ENCODE measurements at places on chromosomes 2 and 18. TPM values are rescaled to one million over a fixed set of nuclear protein-coding genes. Genes with fewer than 3 reads are reported as not detected.
A peak's percentile ranks its signal among the peaks of the same experiment; 100 is the strongest.

DNA sequence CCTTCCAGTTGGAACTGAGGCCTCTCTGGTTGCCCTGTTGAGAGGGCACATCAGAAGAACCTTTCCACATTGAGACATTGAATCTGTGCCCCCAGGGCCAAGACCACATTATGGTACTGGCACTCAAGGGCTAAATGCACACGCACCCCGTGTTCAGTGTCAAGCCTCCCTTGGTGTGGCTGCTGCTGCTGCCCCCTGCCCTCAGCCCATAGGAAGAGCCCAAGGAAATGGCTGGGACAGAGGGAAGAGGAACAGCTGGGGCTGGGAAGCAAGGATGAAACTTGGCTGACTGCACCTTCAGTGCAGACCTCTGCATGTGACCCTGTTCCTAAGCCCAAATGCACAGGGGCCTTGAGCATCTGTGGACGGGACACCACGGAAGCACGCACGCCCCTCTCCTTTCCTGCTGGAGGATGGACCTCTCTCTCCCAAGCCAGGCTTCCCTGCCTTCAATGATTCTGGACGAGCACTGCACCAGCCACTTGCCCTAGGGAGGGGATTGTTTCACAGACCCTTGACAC is 40.2 kb downstream of the NIFK start:
- peaks cover 5% of the 10 kb centered on the region for H3K4me1 ChIP-seq
- no peaks in the 10 kb centered on the region for H3K36me3 ChIP-seq
- no peak overlapping the region for H3K27ac ChIP-seq
- no peak overlapping the region for H3K4me3 ChIP-seq
- no peaks in the 10 kb centered on the region for H3K27me3 ChIP-seq
- DNase-seq: no peak

GRCh38 chr2:19022334-19022733 is 336.1 kb downstream of the OSR1 start:
- no peak for DNase-seq
- H3K36me3 ChIP-seq: no peaks in the 10 kb centered on the region
- H3K27ac ChIP-seq: no peak overlapping the region
- H3K4me1 ChIP-seq: no peaks in the 10 kb centered on the region
- H3K27me3 ChIP-seq: no peaks in the 10 kb centered on the region
- H3K4me3 ChIP-seq: no peak overlapping the region

Gene CROCC2
- 0.13 TPM for polyA plus RNA-seq

- no peaks in the 10 kb centered on the region for H3K4me1 ChIP-seq
- H3K4me3 ChIP-seq: no peak overlapping the region
- H3K36me3 ChIP-seq: no peaks in the 10 kb centered on the region
- H3K27me3 ChIP-seq: no peaks in the 10 kb centered on the region
- H3K27ac ChIP-seq: no peak overlapping the region
Measured at GRCh38 chr2:223001797-223002175, 50.2 kb upstream of the KCNE4 start.

Gene NR4A2
- polyA plus RNA-seq: 5.7 TPM

DNA sequence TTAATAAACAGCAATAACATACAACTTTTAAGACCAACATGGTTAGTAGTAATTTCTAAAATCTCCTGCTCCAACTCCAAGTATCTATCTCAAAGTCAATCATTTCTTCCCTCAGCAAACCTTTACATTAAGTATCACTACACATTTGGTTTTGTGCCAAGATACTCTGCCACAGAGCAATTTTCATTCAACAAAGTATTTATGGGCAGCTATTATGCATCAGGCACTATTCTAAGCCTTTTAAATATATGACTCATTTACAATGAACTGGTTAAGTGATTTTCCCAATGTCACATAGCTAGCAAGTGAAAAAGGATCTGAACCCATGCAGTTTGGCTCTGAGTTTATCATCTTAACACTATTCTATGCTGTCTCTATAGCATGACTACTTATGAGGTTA is 264.3 kb downstream of the NOL4 start:
- H3K4me3 ChIP-seq: no peak overlapping the region
- no peaks in the 10 kb centered on the region for H3K4me1 ChIP-seq
- H3K27ac ChIP-seq: no peak overlapping the region
- no peaks in the 10 kb centered on the region for H3K36me3 ChIP-seq
- no peaks in the 10 kb centered on the region for H3K27me3 ChIP-seq
- DNase-seq: peak; percentile 8

Gene SP140
- not detected for polyA plus RNA-seq

Gene DSC2
- 75.1 TPM for polyA plus RNA-seq

DNA sequence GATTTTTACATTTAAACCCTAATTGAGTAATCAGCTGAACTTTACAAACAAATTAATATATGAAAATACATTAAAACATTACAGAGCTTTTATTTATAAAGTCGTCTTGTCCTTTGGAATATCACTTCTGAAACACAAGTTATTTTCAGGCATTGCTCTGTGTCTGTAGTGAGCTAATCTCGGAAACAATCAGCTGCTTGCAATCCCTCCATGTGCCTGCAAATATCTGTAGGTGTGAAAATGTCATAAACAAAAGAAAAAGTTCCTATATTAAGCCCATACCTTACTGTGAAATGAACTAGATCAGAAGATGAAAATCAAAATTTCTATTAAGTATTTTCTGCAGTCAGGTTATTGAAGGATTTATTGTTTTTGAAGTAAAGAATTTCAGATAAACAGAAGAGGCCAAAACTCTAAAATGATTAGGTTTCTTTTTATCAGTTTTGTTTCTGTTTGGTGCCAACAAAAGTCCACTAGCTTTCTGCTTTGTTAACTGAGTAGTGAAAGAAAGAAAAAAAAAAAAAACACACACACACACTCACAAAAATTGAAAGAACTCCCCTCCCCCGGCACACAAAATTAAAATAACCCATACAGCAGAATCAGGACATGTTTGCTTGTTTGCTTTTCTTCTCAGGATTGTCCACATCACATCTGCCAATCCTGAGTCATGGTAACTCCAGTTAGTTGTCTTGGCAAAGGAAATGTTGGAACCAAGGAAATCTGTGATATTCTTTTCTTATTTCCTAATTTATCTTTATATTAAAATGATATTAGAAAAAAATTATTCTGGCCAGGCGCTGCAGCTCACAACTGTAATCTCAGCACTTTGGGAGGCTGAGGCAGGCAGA is 627.0 kb upstream of the SLC39A10 start:
- no peaks in the 10 kb centered on the region for H3K36me3 ChIP-seq
- H3K4me1 ChIP-seq: no peaks in the 10 kb centered on the region
- no peak overlapping the region for H3K4me3 ChIP-seq
- no peak overlapping the region for H3K27ac ChIP-seq
- H3K27me3 ChIP-seq: no peaks in the 10 kb centered on the region
- DNase-seq: no peak

Gene ASAP2
- polyA plus RNA-seq: 13.0 TPM

Gene ITGA4
- polyA plus RNA-seq: 1.3 TPM

DNA sequence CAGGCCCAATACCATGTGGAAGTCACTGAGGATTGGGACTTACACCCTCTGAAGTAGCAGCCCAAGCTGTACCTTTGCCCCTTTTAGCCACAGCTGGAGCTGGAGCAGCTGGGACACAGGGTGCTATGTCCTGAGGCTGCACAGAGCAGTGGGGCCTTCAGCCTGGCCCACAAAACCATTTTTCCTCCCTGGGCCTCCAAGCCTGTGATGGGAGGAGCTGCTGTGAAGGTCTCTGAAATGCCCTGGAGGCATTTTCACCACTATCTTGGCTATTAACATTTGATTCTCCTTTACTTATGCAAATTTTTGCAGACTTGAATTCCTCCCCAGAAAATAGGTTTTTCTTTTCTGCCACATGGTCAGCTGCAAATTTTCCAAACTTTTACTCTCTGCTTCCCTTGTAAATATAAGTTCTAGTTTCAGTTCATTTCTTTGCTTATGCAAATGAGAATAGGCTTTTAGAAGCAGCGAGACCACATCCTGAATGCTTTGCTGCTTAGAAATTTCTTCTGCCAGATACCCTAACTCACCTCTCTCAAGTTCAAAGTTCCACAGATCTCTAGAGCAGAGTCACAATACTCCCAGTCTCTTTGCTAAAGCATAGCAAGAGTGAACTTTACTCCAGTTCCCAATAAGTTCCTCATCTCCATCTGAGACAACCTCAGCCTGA is 213.8 kb upstream of the MGAT5 start:
- H3K4me1 ChIP-seq: no peaks in the 10 kb centered on the region
- no peak overlapping the region for H3K27ac ChIP-seq
- H3K27me3 ChIP-seq: no peaks in the 10 kb centered on the region
- no peak for DNase-seq

- H3K4me3 ChIP-seq: no peak overlapping the region
- DNase-seq: no peak
- H3K27me3 ChIP-seq: no peaks in the 10 kb centered on the region
- H3K36me3 ChIP-seq: peaks cover 4% of the 10 kb centered on the region
Measured at GRCh38 chr18:47893047-47893446, 37.4 kb downstream of the SMAD2 start.

GRCh38 chr2:154537843-154538450 is 160.5 kb upstream of the KCNJ3 start:
- H3K4me1 ChIP-seq: no peaks in the 10 kb centered on the region
- no peak for DNase-seq
- H3K27me3 ChIP-seq: no peaks in the 10 kb centered on the region
- H3K27ac ChIP-seq: no peak overlapping the region
- no peaks in the 10 kb centered on the region for H3K36me3 ChIP-seq
- no peak overlapping the region for H3K4me3 ChIP-seq

DNA sequence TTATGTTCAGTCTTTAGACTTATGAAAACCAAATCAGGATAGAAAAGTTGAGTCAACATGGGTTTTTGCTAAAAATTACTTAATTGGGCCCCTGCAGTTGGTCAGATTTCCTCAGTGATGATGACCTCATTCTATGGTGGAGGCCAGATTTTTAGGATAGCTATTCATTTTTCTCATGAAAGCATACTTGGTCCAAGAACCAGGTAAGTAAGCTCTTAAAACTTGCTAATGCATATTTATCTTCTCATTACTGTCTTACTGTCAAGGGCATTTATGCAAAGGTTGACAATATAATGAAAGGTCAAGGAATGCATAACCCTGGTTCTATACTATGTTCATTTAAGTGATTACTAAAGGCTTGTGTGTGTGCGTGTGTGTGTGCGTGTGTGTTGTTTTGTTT is 650.6 kb downstream of the SATB2 start:
- H3K27me3 ChIP-seq: no peaks in the 10 kb centered on the region
- no peaks in the 10 kb centered on the region for H3K4me1 ChIP-seq
- no peak overlapping the region for H3K4me3 ChIP-seq

GRCh38 chr2:240024766-240025165 is 376 bp downstream of the NDUFA10 start:
- H3K27me3 ChIP-seq: no peaks in the 10 kb centered on the region
- peak overlapping the region; percentile 73 for H3K4me3 ChIP-seq
- peaks cover 5% of the 10 kb centered on the region for H3K4me1 ChIP-seq
- DNase-seq: peak; percentile 58

DNA sequence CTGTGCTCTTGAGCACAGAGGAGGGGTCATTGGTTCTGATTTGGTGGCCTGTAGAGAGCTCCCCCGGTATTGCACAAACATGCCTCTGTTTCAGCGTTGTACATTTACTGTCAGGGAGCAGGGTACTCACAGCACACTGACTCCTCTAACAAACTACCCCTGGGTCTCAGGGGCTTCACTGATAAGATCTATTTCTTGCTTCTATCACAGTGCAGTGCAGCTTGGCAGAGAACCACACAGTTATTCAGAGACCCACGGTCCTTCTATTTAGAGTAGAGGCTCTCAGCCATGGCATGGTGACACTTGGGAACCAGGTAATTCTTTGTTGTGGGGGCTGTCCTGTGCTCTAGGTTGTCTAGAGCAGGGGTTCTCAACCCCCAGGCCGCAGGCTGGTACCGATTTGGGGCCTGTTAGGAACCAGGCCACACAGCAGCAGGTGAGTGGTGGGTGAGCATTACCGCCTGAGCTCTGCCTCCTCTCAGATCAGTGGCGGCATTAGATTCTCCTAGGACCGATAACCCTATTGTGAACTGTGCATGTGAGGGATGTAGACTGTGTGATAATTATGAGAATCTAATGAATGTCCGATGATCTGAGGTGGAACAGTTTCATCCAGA is 133.4 kb upstream of the MYCN start:
- no peaks in the 10 kb centered on the region for H3K4me1 ChIP-seq
- no peaks in the 10 kb centered on the region for H3K36me3 ChIP-seq

Gene ACMSD
- not detected for polyA plus RNA-seq

DNA sequence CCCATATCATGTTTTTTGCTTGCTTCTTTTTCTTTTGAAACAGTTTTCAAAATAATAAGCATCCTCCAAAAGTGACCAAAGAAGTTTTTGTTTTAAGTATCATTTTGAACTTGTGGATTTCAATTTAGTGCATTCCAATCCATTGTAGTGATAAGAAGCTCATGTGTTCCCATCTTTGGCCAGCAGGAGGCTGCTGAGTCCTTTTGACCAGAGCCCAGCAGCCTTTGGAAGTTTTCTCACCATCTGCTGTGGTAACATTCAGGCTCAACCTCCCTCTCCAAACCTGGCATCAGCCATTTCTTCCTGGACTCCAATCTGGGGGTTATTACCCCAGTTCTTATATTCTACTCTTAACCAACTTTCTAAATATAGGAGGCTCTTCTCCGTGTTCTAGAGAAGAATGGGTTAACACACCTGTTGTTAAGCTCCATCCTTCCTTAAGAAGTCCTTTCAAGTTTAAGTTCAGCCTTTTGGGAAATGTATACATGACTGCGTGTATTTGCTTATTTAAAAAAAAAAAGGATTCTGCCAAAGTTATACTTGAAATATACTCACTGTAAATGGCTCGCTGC is 39.0 kb upstream of the MAL start:
- peaks cover 14% of the 10 kb centered on the region for H3K27me3 ChIP-seq
- H3K36me3 ChIP-seq: no peaks in the 10 kb centered on the region
- no peaks in the 10 kb centered on the region for H3K4me1 ChIP-seq
- H3K4me3 ChIP-seq: no peak overlapping the region
- H3K27ac ChIP-seq: no peak overlapping the region

Gene SANBR
- polyA plus RNA-seq: 1.9 TPM

DNA sequence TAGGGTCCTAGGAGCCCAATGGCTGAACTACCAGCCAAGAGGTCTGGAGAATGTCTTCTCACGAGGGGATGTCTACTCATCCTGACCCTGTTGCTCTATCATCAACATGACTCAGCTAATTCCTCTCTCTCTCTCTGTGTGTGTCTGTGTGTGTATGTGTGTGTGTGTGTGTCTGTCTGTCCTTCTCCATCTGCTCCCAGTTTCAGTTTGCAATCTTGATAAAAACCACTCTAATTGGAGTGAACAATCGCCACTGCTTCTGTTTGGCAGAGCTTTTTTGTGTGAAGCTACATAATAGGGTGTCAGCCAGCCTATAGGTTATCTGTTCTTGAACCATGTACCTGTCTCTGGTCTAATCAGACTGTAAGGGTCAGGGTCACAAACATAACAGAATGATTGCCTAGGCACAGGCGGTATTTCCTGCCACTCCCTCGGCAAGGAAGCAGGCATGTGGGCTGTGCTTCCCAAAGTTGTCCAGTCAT is 219.8 kb downstream of the SH3BP4 start:
- peak; percentile 46 for DNase-seq
- H3K4me1 ChIP-seq: no peaks in the 10 kb centered on the region
- H3K27ac ChIP-seq: no peak overlapping the region
- H3K4me3 ChIP-seq: no peak overlapping the region
- H3K27me3 ChIP-seq: peaks cover 3% of the 10 kb centered on the region

All from small intestine (tissue), 16 donors.